Pulmonary artery endothelial cell (primary cell): ENCODE measurements at places on chromosomes 3 and 15.
A peak's percentile ranks its signal among the peaks of the same experiment; 100 is the strongest.

DNA sequence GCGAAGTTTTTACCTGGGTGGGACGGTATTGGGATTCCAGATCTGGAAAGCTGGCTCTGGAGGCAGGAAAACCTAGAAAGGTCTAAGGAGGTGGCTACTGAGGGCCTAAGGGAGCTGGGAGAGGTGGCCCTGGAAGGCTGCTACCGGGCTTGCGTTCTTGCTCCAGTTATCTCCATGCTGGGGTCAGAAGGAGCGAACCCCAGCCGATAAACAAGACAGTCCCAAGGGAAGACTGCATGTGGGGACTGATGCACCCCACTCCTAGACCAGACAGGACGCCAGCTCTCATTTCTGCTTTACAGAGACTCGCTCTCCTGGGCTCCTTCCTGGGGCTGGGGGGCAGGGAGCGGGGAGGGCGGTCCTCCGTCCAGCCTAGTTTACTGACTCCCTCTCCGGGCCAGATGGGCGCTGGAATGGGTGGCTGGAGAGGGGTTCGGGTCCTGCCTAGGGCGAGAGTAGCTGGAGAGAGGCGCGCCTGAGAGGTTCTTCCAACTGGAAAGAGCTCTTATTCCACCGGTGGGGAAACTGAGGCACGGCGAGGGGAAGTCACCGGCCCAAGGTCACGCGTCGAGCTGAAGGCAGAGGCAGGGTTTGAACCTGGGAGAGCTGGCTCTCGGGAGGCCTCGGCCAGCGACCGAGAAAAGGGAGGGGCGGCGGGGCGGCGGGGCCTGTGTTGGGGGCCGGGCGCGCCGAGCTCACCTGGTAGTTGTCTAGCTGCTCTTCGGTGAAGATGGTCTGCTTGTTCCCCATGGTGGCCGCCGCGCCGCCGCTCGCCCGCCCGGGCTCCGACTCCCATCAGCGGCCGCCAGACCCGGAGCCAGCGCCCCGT is 565 bp downstream of the CIB2 start:
- no peak for DNase-seq

- no peak for DNase-seq
Measured at GRCh38 chr15:64743691-64744090, 31.7 kb downstream of the RBPMS2 start.

- no peak for DNase-seq
Measured at GRCh38 chr15:56460071-56460470, 4.9 kb downstream of the MNS1 start.

DNA sequence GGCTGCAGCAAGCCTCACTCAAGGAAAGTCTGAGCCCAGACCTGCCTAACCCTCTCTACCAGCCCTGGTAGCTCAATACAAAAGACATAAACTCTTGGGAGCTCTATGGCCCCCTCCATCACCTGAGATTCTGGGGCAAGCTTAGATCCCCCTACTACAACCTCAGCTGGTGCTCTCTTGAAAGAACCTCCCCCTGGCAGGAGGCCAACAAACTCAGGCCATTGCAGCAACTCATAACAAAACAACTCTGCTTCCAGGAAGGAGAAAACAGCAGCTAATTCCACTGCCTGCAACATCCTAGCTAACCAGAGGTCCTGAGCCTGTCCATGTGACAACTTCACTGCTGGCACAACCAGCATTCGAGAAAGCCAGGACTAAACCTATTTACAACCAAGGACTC is 169.2 kb downstream of the ROBO1 start:
- DNase-seq = no peak

- no peak for DNase-seq
Measured at GRCh38 chr3:124986192-124987143, 51.9 kb upstream of the MUC13 start.

GRCh38 chr3:2082871-2083480 is 15.7 kb upstream of the CNTN4 start:
- no peak for DNase-seq

GRCh38 chr3:184635126-184635525 is 73.5 kb downstream of the EPHB3 start:
- no peak for DNase-seq

DNA sequence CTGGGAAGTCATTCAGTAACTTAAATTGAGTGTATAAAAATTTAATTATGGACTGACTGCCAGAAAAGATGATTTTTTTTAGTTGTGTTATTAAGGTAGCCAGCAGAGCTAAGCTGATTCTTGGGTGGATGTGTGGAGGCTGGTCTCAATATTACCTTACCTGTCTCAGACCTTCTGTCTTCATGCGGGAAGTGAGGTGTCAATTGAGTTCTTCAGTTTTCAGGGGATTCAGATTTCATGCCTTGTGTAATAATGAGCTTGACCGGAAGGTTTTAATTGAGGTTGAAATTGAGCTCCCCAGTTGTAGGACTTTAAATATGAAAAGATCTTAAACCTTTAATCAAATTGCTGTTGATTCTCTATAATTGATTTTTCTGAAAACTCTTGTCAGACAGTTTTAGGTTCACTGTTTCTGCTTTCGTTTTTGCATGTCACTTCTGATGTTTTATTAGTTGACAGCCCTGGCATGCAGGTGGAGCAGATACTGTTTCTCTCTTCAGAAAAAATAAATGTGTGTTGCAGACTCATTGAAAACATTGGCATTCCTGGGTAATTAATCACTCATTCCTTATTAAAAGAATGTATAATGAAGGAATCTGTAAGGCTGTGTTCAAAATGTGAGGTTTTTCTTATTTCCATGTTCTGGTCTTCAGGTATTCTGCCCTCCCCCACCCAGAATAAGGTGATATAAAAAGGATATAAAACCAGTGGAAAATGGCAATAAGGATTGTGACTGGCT is 54.5 kb downstream of the PSMD6 start:
- DNase-seq = no peak

DNA sequence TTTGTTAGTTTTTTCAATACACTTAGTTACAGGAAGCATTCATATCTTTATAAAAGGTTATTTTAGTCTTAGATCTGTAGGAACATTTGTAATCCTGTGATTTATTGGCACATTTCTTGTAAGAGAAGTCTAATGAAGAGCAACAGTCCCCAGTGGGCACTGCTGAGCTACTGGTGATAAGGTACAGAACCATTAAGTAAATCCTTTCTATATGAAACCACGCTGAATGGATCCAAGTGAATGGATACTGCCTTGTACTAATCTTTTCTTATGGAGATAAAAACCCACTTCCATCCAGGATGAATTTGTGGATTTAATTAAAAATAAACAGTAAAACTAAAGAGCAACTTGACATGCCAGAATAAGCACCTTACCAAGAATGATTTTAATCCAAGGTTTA is 64.0 kb downstream of the SHQ1 start:
- DNase-seq = no peak

- no peak for DNase-seq
Measured at GRCh38 chr15:85540085-85540797, 159.8 kb downstream of the AKAP13 start.

- DNase-seq = no peak
Measured at GRCh38 chr15:44813231-44813630, 76.9 kb downstream of the TRIM69 start.

DNA sequence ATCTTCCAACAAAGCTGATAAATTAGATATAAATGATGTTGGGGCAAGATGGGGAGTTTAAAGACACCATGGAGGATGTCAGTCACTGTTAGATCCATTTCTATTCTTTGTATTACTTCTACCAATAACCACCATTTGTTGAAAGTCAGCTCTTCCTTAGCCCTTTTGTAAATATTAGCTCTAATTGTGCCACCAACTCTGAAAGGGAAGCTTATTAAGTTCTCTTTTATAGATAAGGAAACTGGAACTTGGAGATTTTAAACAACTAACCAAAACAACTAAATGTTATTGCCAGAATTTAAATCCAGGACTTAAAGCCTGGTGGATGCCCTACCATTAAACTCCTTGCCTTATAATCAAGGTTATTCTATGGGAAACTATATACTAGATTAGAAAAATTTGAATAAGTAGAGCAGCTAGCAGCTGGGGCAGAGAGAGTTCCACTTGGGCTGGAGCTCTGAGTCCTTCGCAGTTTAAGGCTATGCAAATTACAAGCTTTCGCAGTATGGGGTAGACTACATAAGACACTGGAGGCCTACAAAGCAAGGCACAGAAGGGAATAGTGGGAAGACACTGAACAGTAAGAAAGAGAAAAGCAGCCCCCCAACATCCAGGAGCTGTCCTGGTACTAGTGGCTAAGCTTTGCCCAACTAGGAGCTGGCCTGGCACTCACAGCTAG is 52.6 kb downstream of the TM4SF18 start:
- no peak for DNase-seq

GRCh38 chr3:134666052-134666451 is 15.2 kb upstream of the KY start:
- no peak for DNase-seq

- peak; percentile 17 for DNase-seq
Measured at GRCh38 chr3:52831500-52832301, 1.2 kb upstream of the ITIH4 start.

DNA sequence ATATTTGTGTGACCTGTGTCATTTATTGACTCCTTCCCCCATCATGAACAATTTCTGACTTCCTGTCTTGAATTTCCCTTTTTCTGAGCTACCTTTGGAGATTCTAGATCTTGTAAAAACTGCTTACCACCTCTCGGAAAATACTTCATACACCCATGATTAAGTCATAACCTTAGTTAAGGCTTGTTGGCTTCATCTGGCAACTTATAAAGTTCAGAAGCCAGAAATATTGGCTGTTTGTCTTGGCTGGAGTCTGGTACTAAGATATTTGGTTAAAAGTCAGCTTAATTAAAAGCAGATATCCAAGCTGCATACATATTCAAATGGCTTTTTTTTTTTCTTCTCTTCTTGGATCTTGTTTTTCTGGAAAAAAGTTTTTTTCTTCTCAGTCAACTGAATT is 37.3 kb upstream of the B3GALNT1 start:
- no peak for DNase-seq

- DNase-seq = no peak
Measured at GRCh38 chr3:53551324-53551723, 56.9 kb downstream of the CACNA1D start.

GRCh38 chr15:51625236-51625635 is 2.7 kb upstream of the DMXL2 start:
- DNase-seq = no peak

DNA sequence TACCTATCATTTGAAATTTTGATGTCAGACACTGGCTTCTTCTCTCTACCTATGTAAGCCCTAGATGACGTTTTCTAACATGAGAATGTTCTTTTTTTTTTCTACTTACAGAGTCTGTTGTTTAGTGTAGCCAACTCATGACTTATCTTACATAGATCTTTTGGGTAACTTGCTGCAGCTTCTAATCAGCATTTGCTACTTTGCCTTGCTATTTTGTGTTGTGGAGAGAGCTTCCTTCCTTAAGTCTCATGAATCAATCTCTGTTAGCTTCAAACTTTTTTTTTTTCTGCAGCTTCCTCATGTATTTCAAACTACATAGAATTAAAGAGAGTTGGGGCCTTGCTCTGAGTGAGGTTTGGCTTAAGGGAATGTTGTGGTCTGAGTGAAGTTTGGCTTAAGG is 568.7 kb upstream of the BCHE start:
- DNase-seq = no peak

DNA sequence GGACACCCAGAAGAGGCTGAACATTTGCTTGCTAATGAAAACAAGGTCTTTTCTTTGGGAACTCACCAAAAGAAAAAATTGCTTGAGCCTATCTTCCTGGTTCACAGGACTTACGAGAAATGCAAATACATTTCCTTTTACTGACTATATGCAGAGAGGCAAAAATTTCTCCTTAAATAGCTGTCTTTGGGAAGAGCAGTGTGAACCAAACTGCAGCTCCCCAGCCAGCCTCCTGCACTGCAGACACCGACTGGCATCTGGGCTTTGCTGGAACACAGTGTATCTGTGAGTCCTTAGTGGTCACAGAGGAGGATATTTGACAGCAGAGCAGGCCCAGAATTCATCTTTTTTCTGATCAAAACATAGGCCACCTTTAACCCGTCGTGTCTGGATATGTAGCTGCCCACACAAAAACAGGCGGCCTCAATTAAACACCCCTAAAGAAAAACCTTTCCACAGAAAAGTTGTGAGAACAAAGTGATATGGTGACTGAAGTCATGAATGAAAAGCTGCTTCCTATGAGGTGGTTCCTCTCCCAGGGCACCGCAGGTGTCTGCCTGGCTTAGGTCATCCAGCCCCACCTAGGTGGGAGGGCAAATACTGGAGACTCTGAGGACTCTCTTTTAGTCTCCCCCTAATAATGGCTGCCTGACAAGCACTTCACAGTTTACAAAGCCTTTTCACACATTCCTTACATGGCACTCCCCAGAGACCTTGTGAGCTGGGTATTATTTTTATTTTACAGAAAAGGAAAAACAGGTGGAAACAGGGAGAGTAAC is 46.1 kb upstream of the TMEM158 start:
- no peak for DNase-seq

GRCh38 chr15:80659375-80659774 is 35.7 kb upstream of the ABHD17C start:
- no peak for DNase-seq

GRCh38 chr15:60531801-60532200 is 52.9 kb upstream of the ICE2 start:
- no peak for DNase-seq

DNA sequence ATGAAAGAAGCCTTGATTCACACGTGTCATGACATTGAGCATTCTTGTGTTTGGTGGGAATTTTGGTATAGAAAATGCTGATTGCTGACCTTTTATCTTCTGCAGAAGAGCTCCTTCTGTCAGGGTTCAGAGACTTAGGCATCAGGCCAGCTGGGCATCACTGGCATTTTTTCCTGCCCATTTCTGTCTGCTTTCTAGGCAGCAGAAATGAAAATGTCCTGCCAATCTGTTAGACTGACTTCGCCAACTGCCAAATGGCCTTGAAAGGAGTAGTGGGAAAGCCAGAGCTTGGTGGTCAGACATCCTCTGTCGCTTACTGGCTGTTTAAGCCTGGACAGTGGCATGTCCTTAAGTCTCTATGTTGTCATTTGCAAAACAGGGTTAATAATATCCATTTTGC is 57.4 kb downstream of the EEFSEC start:
- DNase-seq = no peak

GRCh38 chr3:123523023-123523412 is 61.8 kb downstream of the HACD2 start:
- DNase-seq = no peak

GRCh38 chr3:184368116-184368515 is 6.6 kb downstream of the POLR2H start:
- no peak for DNase-seq

DNA sequence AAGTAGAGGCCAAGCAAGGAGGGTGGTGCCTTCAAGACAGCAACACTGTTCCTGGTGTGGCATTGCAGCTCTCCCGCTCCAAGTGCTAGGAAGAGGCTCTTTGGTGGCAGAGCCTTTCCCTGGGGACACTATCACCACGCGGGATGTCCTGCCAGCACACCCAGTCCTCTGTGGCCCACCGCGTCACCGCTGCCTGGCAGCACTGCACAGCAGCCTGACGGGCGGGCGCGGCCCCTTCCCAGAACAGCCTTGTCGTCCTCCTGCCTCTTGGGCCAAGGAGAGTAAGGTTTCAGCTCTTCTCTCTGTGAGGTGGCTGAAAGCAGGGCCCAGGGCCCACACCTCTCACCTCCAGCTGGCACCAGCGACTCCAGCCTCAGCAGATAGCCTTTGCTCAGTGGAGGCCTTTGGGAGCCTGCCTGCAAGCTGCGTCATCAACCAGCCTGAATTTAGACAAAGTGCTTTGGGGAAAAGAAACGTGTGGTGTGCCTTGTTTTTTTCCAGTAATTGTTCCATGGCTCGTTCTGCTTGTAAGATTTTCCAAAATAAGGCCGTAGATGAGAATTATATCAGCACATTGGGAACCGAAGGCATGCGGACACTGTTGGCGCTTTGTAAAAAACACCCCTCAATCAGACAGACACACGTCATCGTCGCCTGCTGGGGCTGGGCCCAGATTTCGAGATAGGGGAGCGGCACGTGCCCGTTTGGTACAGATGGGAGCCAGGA is 65.0 kb downstream of the AAGAB start:
- DNase-seq = no peak

GRCh38 chr15:32861761-32862160 is 144.0 kb downstream of the GREM1 start:
- DNase-seq = no peak
